ENCODE measurements at places on chromosomes 16 and 17. TPM values are rescaled to one million over a fixed set of nuclear protein-coding genes. Genes with fewer than 3 reads are reported as not detected.
A peak's percentile ranks its signal among the peaks of the same experiment; 100 is the strongest.

- DNase-seq = no peak
- H3K36me3 ChIP-seq = no peaks in the 10 kb centered on the region
- H3K27me3 ChIP-seq = peaks cover 12% of the 10 kb centered on the region
- no peak overlapping the region for H3K27ac ChIP-seq
- H3K4me3 ChIP-seq = no peak overlapping the region
- no peaks in the 10 kb centered on the region for H3K4me1 ChIP-seq
Measured at GRCh38 chr16:82603784-82604411, 22.9 kb upstream of the CDH13 start.

DNA sequence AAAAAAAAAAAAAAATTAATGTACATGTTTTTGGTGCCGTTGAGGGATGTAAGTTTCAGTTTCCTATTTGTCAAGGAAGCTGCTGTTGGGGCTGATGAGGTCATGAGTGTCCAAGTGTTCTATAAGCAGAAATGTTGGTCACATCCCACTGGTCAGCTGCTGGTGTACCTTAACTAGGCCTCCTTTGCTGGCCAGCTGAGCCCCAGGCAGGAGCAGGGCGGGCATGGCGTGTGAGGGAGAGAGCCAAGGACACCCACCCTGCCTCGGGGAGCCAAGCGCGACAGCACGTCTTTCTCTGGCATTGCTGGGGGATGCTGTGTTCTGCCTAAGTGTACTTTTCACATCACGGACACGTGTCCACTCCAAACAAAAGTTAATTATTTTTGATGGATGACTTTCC, 108.1 kb upstream of the CDC42EP4 start:
- no peak overlapping the region for H3K4me3 ChIP-seq
- H3K36me3 ChIP-seq = peaks cover 21% of the 10 kb centered on the region
- H3K27ac ChIP-seq = no peak overlapping the region
- no peaks in the 10 kb centered on the region for H3K4me1 ChIP-seq

DNA sequence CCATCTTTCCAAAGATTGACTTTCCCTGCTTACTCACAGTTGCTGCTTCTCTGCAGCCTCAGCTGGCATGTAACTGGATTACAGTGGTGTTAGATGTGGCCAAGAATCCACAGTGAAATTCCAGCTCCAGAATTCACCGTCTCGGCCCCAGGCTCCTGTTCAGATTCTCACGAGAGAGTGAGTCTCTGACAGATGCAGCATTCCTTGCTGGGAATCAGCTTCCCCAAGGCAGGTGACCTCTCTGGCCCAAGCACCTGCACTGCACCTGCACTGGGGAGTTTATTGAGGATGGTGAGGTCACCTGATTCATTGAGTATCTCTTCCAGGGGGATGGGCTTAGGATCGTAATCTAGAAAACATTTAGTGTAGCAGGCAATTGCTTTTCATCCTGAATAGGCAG, 600.5 kb upstream of the RBFOX1 start:
- H3K27ac ChIP-seq = no peak overlapping the region
- H3K4me1 ChIP-seq = no peaks in the 10 kb centered on the region
- H3K36me3 ChIP-seq = no peaks in the 10 kb centered on the region
- H3K4me3 ChIP-seq = no peak overlapping the region
- H3K27me3 ChIP-seq = no peaks in the 10 kb centered on the region

DNA sequence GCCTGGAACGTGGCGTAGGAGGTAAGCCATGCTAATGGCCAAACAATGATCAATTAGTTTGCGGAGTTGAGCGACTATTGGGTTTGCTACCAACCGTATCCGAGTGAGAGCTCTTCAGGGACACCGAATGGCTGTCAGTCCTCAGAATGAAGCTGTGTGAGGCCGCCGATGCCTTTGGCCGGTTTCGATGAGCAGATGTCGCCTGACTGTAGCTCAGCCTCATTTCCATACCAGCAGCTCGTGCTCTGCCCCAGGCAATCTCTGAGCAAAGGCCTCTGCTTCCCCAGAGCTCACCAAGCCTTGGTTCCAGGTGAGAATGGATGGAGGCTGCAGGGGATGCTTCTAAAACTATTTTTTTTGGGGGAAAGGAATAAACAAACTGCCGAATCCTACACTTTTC, 111.7 kb upstream of the HS3ST4 start:
- no peaks in the 10 kb centered on the region for H3K4me1 ChIP-seq
- no peaks in the 10 kb centered on the region for H3K27me3 ChIP-seq
- no peak overlapping the region for H3K4me3 ChIP-seq
- DNase-seq = no peak

GRCh38 chr16:17420816-17421215, 49.9 kb downstream of the XYLT1 start:
- H3K4me3 ChIP-seq = no peak overlapping the region
- no peaks in the 10 kb centered on the region for H3K27me3 ChIP-seq
- no peaks in the 10 kb centered on the region for H3K36me3 ChIP-seq
- peaks cover 17% of the 10 kb centered on the region for H3K4me1 ChIP-seq

- no peaks in the 10 kb centered on the region for H3K27me3 ChIP-seq
- H3K36me3 ChIP-seq = peaks cover 65% of the 10 kb centered on the region
- H3K4me1 ChIP-seq = peaks cover 2% of the 10 kb centered on the region
- no peak overlapping the region for H3K4me3 ChIP-seq
- H3K27ac ChIP-seq = peak overlapping the region; percentile 32
Measured at GRCh38 chr16:75599452-75600277, 23.4 kb downstream of the ADAT1 start.

- H3K4me1 ChIP-seq = no peaks in the 10 kb centered on the region
- DNase-seq = no peak
- no peaks in the 10 kb centered on the region for H3K36me3 ChIP-seq
- H3K27me3 ChIP-seq = no peaks in the 10 kb centered on the region
- no peak overlapping the region for H3K4me3 ChIP-seq
- no peak overlapping the region for H3K27ac ChIP-seq
Measured at GRCh38 chr16:63530208-63530607, 1494.0 kb upstream of the CDH8 start.

DNA sequence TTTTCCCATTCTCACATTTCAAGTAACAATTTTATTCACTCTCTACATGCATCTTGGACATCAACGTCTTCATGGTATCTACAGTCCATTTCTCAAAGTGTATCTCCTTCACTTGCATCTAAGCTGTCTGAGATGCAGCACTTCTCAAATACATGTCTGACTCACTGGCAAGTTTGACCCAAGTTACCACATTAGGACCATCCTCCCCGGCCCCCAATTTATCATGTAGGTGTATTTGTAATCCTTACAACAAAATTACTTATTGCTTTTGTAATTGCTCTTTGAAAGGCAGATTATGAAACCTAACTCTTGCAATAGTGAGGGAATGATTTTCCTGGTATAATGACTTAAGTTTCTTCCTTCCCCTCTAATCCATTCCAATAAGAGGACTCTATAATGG, 28.9 kb upstream of the ULK2 start:
- no peak overlapping the region for H3K4me3 ChIP-seq
- peak overlapping the region; percentile 18 for H3K27ac ChIP-seq
- DNase-seq = no peak
- peaks cover 12% of the 10 kb centered on the region for H3K4me1 ChIP-seq
- no peaks in the 10 kb centered on the region for H3K36me3 ChIP-seq

DNA sequence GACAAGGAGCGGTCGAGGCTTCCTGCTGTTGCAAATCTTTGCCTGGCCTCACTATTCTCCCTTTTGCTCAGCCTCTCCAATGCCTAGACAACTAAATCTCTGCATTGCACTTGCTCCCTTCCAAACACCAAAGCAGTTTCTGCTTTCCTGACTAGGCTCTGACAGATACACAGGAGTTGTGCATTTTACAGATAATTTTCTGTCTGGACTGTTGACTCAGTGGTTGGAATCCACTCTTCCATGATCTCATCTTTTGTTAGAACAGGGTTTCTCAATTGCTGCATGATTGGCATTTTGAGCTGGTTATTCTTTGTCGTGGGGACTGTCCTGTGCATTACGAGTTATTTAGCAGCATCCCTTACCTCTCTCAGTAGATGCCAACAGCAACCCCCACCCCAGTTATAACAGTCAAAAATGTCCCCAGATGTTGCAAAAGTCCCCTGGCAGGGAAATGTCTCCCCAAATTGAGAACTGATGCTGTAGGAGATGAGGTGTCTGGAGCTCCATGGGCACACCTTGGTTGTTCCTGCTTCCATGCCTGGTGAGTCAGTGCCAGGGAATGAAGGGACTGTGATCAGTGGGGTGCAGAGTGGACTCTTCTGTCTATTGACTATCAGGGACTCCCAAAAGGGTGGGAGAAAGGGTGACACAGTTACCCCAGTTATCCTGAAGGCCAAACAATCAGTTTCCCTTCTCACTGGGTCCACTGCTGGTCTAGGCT, 557.4 kb upstream of the PSMD7 start:
- H3K27ac ChIP-seq = no peak overlapping the region
- H3K27me3 ChIP-seq = no peaks in the 10 kb centered on the region
- H3K4me1 ChIP-seq = no peaks in the 10 kb centered on the region

GRCh38 chr16:11219178-11219577, 36.8 kb downstream of the SOCS1 start:
- H3K4me1 ChIP-seq = peaks cover 8% of the 10 kb centered on the region
- no peak overlapping the region for H3K4me3 ChIP-seq
- H3K27ac ChIP-seq = no peak overlapping the region
- no peaks in the 10 kb centered on the region for H3K27me3 ChIP-seq
- no peak for DNase-seq
- H3K36me3 ChIP-seq = peaks cover 9% of the 10 kb centered on the region

GRCh38 chr17:47315451-47316266, 8.1 kb upstream of the EFCAB13 start:
- H3K36me3 ChIP-seq = no peaks in the 10 kb centered on the region
- H3K4me3 ChIP-seq = no peak overlapping the region
- H3K4me1 ChIP-seq = no peaks in the 10 kb centered on the region
- H3K27ac ChIP-seq = no peak overlapping the region
- no peaks in the 10 kb centered on the region for H3K27me3 ChIP-seq
- DNase-seq = no peak

DNA sequence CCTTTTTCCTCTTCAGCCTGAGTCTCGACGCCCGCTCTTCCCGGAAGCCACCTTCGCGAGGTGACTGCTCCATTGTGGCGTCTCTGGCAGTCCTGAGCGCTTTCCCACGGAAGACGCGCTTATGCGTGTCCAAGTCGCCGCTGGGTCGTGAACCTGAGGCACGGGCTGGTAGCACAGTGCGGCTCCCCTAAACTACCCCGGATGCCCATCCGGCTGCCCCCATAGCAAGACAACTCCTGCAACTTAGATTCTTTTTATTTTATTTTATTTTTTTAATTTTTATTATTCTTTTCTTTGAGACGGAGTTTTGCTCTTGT, 2.1 kb upstream of the ESRP2 start:
- DNase-seq = no peak
- no peaks in the 10 kb centered on the region for H3K36me3 ChIP-seq
- peak overlapping the region; percentile 88 for H3K27ac ChIP-seq

DNA sequence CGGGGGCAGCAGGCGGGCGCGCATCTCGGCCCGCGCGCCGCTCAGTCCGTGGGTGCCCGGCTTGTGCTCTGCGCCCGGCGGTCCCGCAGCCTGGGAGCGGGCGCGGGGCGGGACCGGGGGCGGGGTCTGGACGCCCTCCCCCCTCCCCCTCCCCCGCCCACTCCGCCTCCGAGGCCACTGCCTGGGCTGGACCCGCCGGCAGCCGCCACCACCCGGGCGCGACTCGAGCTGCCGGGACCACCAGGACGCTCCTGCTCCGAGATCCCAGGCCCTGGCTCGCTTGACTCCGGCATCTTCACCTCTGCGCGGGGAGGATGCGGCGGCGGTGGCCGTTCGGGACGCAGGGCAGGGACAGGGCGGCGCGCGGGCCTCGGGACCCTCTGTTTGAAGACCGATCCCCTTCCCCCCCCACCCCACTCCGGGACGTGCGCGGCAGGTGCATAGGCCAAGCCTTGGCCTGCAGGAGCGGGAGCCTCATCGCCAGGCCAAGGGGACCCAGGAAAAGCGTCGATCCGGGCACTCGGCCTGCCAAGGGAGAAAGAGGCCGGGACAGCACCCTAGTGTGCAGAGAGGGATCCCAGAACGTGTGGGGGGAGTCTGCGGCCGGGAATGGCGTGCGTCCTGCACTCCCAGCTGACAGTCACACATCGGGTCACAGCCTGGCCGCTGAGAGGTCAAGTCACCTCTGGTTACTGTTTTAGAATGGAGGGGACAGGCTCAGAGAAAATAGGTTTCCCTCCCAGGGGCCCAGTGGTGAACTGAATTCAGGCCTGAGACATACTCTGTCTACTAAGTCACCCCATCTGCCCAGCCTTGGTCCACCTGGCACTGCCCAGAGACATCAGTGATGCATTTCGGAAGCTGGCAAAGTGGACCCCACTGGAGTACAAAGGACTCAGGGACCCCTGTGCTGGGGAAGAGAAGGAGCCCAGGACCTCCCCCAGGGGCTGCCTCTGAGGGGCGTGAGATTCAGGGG, at the start of gene HS3ST6:
Gene HS3ST6 (minus strand): TSS at position 65 of the 976 bp plus-strand sequence. CDS start 92 bp downstream, outside the sequence.
- DNase-seq = no peak
- H3K27me3 ChIP-seq = peaks cover 72% of the 10 kb centered on the region
- H3K36me3 ChIP-seq = no peaks in the 10 kb centered on the region
- no peak within 1 kb of the TSS for H3K27ac ChIP-seq

- no peaks in the 10 kb centered on the region for H3K36me3 ChIP-seq
- DNase-seq = no peak
- no peak overlapping the region for H3K4me3 ChIP-seq
- no peaks in the 10 kb centered on the region for H3K4me1 ChIP-seq
Measured at GRCh38 chr17:44738214-44738906, 20.4 kb upstream of the ADAM11 start.

DNA sequence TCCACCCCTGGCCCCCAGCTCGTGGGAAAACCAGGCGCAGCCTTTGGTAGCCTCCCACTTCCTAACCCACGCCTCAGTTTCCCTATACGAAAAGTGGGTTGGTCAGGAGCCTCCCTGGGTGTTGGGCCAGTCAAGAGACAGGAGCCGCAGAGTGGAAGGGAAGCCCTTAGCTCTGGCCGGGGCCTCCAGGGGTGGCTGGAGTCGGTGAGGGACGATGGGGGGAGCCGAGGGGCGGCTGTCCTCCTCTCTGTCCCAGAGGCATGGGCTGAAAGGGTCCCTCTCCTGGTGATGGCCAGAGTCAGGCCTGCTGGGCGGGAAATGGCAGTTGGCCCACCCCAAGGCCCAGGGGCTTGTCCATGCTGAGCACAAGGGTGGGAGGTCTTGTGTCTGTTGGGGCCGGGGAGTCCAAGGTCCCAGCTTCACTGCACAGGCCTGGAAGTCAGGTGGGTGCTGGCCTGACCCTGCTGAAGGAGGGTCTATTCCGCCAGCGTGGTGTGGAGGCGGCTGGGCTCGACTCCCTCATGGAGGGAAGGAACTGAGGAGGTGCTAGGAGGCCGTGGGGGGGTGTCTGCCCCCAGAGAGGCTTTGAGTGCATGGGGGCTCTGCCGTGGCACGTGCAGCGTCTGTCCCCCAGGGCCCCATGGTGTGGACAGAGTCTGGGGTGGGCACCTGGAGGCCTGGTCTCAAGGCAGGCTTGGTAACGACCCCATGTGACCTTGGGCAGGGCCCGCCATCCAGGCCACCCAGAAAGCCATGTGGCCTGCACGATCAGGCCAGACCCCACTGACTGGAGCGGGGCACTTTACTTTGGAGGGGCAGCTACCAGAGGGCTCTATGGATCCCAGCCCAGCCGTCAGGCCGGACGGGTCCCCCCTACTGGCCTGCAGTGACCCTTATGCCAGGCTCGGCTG, 1.1 kb downstream of the SLC16A3 start:
- no peaks in the 10 kb centered on the region for H3K27me3 ChIP-seq
- peak overlapping the region; percentile 48 for H3K27ac ChIP-seq

- H3K4me3 ChIP-seq = no peak overlapping the region
- no peaks in the 10 kb centered on the region for H3K36me3 ChIP-seq
- peaks cover 18% of the 10 kb centered on the region for H3K27me3 ChIP-seq
- H3K27ac ChIP-seq = no peak overlapping the region
Measured at GRCh38 chr17:50638966-50639713, 4.5 kb downstream of the ABCC3 start.

- DNase-seq = no peak
- H3K4me3 ChIP-seq = no peak overlapping the region
- no peaks in the 10 kb centered on the region for H3K36me3 ChIP-seq
Measured at GRCh38 chr16:22624038-22624799, 113.5 kb downstream of the NPIPB5 start.

FOXC2 gene
- polyA plus RNA-seq = not detected

NTN3 gene
- not detected for polyA plus RNA-seq

GRAPL gene
- 0.71 TPM for polyA plus RNA-seq

RHOT2 gene
- 25.1 TPM for polyA plus RNA-seq

GALR2 gene
- 0.70 TPM for polyA plus RNA-seq

HEATR9 gene
- polyA plus RNA-seq = not detected

DNAJC7 gene
- polyA plus RNA-seq = 66.2 TPM
